ENCODE measurements at places on chromosomes 1 and 21.
A peak's percentile ranks its signal among the peaks of the same experiment; 100 is the strongest.

DNA sequence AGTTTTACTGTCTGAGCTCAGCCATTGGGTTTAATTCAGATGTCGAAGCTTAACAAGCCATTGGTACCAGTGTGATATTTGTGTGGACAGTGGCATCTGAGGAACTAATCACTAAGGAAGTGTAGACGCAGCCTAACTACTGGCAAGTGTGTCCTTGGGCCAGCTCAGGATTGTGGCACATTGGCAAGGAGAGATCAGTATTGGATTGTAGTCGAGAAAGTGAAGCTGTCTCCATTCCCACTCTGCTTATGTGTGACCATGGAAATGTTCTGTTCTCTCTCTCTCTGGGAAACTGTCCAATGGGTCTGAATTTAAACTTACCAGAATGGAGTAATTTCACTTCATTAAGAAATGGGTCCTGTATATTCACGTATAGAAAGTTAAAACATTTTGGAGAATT lies 112.2 kb downstream of the ITSN1 start:
- peak; percentile 5 for DNase-seq

GRCh38 chr1:2279210-2279639 lies 51.1 kb downstream of the SKI start:
- no peak for DNase-seq

DNA sequence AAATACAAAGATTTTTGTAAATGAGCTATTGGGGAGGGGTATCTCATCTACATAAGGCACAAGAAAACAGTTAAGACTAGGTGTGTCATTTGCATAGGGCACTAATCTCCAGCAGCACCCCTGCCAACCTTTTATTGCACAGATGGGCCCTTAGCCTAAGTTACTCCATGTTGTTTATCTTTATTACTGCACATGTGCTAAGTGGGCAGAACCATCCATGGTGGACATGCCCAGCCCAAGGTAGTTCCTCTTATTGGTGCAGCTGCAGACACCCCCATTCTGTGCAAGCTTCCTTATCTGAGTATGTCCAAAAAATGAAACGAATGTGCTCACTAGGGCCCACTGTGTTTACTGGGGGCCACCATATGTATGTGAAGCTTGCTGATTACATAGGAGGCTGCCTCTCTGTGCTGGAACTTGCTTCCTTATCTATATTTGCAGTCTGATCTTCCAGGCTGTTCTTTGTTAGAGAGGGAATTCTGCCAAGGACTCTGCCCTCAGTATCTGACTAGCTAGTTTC lies 77.3 kb upstream of the NEK7 start:
- DNase-seq = no peak

- DNase-seq = no peak
These were observed 290.2 kb downstream of the HLX start for GRCh38 chr1:221169447-221169889.

- DNase-seq = no peak
These were observed 85.5 kb downstream of the NRIP1 start for GRCh38 chr21:14979264-14979663.

DNA sequence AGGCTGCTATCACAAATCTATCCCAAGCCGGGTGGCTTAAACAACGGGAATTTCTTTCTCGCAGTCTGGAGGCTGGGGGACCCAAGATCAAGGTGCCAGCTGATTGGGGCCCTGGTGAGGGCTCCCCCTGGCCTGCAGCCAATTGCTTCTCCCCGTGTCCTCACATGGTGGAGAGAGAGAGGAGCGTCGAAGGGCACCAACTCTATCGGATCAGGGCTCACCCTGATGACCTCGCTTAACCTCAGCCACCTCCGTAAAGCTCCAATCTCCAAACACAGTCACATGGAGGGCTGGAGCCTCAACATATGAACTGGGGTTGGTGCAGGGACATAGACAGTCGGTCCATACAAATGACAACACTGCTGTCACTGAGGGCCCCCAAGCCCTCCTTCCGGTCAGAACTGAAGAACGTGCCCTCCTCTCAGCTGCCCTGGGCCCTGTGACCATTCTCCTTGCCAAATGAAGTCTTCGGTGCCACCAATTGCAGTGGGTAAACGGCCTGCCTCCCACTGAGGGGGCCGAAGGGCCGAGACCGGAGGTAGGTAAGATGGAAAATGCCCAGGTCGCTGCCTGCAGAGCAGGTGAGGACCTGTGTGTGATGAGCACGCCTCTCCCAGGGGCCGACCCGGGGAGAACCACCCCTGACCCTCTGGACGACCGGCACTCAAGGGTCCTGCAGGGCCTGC lies 211.0 kb downstream of the TOMM20 start:
- no peak for DNase-seq

DNA sequence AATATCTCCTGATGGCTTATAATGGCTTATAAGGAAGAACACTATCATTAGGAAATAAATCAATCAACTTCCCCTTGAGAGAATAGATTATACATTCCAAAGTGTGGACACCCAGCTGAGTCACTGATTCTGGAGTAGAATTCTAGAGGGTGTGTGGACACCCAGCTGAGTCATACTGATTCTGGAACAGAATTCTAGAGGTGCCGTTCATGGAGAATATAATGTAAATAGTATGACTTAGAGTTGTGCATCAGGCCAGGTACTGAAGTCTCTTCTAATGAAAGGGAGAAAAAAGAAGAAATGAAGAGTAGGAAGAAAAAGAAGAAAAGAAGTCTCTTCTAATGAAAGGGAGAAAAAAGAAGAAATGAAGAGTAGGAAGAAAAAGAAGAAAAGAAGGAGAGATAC lies 2.4 kb upstream of the USP33 start:
- DNase-seq = no peak

- no peak for DNase-seq
These were observed 9.3 kb downstream of the SLC2A5 start for GRCh38 chr1:9059891-9060744.

- DNase-seq = no peak
These were observed 60.4 kb upstream of the C1orf53 start for GRCh38 chr1:197841883-197842553.

GRCh38 chr21:30676737-30677136 lies 34.1 kb downstream of the KRTAP20-3 start:
- no peak for DNase-seq

DNA sequence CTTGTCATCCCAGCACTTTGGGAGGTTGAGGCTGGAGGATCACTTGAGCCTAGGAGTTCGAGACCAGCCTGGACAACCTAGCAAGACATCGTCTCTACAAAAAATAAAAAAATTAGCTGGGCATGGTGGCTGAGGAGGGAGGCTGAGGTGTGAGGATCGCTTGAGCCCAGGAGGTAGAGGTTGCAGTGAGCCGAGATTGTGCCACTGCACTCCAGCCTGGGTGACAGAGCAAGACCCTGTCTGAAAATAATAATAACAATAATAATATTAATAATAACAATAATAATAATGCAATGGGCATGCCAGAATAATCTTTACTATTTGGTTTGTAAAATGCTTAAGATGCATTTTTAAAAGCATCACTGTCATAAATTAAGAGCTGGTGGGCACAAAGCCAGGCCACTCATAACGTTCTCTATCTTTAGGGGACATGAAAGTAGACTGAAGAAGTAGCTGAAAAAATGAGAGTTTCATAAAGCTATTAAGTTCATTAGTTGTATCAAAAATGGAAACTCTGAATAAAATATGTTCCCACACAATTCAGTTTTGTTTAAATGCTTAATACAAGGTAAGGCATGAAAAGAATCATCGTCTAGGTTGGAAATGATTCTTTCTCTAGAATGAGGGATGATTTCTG lies 51.6 kb upstream of the ITPKB start:
- DNase-seq = no peak

- no peak for DNase-seq
These were observed 27.8 kb downstream of the HSPG2 start for GRCh38 chr1:21909286-21909759.

DNA sequence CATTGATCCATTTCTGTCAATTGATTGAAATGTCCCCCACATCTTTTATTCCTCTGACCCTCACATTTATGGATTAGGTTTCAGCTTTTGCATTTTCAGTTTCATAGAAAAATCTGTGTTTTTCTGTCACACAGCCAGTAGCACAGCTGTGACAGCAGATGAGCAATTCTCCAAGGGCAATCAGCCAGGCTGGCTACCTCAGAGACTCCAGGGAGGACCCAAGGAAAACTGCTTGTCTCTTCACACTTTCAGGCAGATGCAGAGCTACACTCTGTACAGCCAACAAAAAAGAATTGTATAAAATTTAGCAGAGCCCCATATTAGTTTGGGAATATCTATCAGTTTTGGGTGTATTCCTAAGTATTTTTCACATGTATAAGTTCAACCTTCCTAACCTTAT lies 257.2 kb downstream of the LRRC7 start:
- peak; percentile 5 for DNase-seq

GRCh38 chr1:22104865-22105437 lies 37.9 kb downstream of the WNT4 start:
- no peak for DNase-seq

DNA sequence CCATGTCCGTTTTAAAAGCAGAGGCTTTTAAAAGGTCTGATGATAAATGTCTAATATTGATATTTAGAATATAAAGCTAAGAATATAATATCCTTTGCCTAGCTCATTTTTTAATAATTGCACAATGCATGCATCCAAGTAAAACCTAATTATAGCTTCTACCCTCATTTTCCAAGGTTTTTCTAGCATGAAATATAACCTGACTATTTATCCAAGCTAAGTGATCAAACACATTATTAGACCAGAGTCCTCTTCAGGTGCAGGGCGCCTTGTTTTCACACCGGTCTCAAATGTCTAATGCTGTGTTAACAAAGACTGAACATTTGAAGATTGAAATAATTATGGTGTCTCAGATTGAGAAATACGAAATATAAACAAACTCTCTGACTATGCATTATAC lies 648.9 kb upstream of the CXADR start:
- DNase-seq = no peak

DNA sequence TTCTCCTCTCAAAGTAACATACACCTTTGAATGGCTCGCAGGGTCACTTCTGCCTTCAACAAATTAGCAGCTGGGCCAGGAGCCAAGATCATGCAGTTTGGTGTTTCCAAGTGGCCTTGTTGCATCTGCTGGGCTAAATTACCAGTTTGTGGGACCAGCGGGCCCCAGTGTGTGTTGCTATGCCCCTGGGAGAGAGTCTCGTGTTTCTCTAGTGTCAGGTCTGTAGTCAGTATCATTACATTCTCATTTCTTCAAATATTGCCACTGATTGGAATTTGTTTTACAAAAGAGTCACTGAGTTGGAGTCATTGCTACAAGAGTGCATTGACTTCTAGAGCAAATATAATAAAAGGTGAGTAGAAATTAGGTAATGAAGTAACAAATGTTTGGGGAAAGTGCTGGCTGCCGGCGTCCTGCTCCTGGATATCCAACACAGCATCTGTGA lies 35.5 kb downstream of the RHOU start:
- DNase-seq = no peak

DNA sequence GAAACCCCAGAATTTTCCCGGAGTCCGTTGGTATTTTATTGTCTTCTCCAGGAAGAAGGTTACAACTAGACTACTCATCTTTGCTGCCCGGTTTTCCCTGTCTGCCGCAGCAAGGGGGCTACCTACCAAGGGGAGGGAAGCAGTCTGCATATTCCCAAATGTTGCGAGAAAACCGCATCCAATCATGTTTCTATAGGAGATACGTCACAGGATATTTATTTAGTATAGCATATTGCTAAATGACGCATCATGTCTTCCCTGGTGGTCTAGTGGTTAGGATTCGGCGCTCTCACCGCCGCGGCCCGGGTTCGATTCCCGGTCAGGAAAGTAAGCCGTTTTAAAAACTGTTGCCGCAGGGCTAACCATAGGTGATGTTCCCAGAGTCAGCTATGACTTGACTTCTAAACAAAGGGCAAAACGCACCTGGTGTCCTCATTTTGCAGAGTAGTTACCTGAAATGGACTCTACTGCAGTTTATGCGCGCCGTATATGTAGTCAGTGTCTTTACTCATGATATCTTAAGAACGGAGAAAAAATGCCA lies 15.2 kb upstream of the ZNF692 start:
- peak; percentile 54 for DNase-seq

- no peak for DNase-seq
These were observed 15.1 kb downstream of the RNF223 start for GRCh38 chr1:1058921-1059493.

- no peak for DNase-seq
These were observed 2.9 kb upstream of the LRRC8C start for GRCh38 chr1:89630048-89630447.

GRCh38 chr1:224698015-224698451 lies 81.9 kb downstream of the CNIH3 start:
- DNase-seq = no peak

GRCh38 chr1:234600418-234601281 lies 9.3 kb downstream of the IRF2BP2 start:
- DNase-seq = no peak

- no peak for DNase-seq
These were observed 119.6 kb downstream of the ACTL8 start for GRCh38 chr1:17874710-17875109.

GRCh38 chr21:44858291-44858690 lies 15.2 kb downstream of the PTTG1IP start:
- no peak for DNase-seq

DNA sequence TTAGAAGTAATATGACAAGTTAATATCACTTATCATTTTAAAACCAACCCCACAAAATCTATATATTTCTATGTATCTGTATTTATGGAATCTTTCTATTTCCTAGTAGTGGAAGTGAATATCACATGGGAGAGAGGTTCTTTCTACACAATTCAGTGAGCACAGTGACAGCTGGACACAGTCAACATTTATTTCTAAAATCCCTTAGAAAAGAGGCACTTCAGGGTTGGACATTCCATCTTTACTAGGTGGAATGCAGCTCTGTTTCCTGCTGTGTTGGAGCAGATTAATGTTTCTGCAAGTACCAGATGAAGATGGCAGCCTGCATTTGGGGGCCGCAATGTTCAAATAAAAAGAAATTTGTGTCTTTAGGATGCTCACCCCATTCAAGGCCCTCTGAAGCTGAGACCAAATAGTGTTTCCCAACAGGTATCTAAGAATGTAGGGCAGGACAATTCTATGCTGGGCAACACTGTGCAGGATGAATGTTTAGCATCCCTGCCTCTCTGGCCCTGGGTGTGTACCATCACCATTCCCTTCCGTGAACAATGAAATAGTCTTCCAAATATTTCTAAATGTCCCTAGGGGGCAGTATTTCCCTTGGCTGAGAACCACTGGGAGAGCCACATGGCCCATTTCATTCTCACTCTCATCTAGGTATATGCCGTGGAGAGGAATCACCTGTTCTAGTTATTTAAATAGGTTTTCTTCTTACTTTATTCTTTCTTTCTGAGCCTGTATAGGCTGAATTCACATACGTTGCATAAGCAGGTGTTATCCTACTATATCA lies 394.8 kb downstream of the PRDM2 start:
- DNase-seq = no peak

- no peak for DNase-seq
These were observed 64.2 kb downstream of the IRF2BP2 start for GRCh38 chr1:234545517-234546386.

DNA sequence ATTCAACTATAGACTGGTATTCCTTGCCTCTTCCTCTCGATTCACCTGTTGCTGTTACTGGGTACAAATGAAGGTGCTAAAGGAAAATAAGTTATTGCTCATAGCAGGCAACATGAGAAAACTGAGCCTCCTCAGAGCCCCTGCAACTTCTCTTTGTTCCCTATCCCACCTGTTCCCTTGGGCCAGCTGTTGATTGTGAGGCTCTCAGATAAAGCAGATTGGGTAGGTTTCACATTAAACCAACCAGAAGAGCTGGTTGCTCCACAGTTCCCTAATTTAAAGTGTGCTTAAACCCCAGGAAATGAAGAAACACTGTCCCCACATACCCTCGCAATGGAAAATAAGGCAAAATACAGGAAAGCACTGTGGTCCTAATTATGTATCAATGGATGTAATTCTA lies 4.8 kb downstream of the DEDD start:
- no peak for DNase-seq

- no peak for DNase-seq
These were observed 14.3 kb upstream of the CD34 start for GRCh38 chr1:207925210-207925609.

Measured in anterior cingulate cortex (tissue), 58 donors.